AG10803 (cell line): ENCODE measurements at places on chromosomes 16 and 17.

DNA sequence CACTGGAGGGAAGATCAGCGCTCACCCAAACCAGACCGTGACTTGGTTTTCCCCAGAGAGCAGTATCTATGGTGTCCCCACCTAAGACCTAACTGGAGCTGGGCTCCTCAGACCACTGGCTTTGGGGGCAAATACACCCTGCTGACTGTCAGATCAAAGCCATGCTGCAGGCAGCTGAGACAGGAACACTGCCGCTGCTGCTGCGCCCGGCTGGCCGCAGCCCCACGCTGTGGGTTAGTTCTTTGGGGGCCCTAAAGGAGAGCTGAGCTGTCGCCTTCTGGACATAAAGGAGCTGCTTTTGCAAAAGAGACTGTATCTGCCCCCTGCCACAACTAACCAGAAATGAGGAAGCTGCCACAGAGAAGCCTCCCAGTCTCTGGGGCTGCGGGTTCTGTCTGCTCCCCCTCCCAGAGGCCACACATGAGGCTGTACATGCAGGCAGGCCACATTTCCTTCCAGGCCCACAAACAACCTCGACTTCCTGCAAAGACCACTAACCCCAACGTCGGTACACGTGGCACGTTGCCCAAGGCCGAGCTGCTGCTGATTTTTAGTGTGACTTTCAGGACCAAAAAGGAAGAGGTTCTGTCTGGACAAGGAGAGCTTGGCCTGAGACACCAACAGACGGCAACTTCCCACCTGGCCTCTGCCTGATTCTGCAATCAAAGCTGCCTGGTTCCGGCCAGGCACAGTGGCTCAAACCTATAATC is 18.2 kb upstream of the ABR start:
- peak; percentile 64 for DNase-seq

GRCh38 chr16:80689487-80689886 is 114.9 kb downstream of the CDYL2 start:
- no peak for DNase-seq

DNA sequence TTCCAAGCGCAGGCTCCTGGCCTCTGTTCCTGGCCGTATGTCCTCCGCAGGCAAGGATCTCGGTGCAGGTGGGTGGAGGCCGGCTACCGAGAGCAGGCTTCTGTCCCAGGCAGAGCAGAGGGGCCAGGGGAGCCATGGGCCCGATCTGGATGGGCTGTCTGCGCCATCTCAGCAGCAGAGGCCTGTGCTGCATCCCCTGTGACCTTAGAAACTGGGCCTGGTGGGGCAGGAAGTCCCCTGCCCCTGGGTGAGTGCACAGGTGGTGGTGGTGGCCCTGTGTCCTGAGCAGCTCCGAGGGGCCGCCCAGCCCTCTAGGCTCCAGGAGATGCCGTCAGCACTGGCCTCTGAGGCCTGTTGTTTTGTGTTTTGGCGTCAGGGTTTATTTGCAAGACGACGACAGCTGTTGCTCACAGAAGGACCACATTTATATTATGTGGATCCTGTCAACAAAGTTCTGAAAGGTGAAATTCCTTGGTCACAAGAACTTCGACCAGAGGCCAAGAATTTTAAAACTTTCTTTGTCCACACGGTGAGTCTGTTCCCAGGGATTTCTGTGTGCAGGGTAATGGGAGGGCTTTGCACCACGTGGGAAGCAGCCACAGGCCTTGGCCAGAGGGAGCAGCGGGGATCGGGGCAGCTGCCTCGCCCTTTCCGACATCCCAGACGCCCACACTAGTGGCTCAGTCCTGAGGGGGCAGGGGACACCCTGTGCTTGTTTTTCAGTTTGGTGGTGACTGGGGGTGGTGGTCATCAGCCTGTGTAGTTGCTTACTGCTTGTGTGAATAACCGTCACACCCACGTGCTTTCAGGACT is 59.1 kb downstream of the PDPK1 start:
- no peak for DNase-seq

- DNase-seq = no peak
Observed at GRCh38 chr16:30662449-30662848, 4.2 kb downstream of the FBRS start.

- DNase-seq = no peak
Observed at GRCh38 chr16:86593913-86594620, 15.7 kb downstream of the FOXL1 start.

- no peak for DNase-seq
Observed at GRCh38 chr16:14476183-14476582, 153.9 kb downstream of the PARN start.

- DNase-seq = no peak
Observed at GRCh38 chr17:50839591-50840310, 4.4 kb downstream of the WFIKKN2 start.

- DNase-seq = no peak
Observed at GRCh38 chr16:9465161-9465560, 373.7 kb downstream of the HAPSTR1 start.

DNA sequence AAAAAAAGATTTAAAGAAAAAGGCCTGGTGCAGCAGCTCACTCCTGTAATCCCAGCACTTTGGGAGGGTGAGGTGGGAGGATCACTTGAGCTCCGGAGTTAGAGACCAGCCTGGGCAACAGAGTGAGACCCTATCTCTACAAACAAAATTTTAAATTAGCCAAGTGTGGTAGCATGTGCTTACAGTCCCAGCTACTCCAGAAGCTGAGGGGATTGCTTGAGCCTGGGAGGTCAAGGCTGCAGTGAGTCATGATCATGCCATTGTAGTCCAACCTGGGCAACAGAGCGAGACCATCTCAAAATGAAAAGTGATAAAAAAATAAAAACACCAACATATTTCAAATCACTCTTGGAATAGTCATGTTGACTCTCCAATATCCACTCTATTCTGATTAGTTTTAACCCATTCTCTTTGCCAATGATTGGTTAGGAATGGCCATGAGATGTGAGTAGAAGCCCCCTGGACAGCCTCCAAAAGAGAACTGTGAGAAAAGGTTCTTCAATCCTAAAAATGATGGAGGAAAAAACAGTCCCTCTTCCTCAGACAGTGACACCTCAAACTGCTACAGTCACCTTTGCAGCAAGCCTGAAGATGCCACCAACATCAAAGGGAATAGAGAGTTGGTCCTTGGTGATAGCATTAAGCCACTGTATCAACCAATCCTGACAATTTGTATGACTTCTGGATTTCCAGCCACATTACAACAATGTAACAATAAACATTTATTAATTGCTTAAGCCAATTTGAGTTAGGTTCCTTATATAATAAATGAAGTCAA is 2.9 kb upstream of the KANSL1 start:
- DNase-seq = no peak

GRCh38 chr17:64009571-64010402 is 10.6 kb downstream of the ICAM2 start:
- no peak for DNase-seq

DNA sequence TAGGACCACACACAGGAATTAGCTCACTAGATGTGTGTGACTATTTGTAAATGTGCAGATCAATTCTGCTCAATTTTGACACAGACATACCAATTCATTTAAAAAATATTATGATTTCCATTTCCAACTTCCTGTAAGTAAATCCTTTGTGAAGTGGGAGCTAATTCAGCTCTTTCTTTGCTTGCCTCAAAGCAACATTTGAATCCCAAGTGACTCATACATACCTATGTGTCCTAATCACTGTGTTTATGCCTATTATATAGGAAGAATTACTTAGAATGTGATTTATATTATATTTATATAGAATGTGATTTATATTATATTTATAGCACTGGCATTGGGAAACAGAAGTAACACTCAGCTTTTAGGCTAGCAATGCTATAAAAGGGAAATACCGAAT is 195.9 kb upstream of the C17orf78 start:
- peak; percentile 49 for DNase-seq

GRCh38 chr16:51402785-51403184 is 251.7 kb upstream of the SALL1 start:
- DNase-seq = peak; percentile 60
